D341Med (cell line): ENCODE measurements at places on chromosomes 2 and 18.

DNA sequence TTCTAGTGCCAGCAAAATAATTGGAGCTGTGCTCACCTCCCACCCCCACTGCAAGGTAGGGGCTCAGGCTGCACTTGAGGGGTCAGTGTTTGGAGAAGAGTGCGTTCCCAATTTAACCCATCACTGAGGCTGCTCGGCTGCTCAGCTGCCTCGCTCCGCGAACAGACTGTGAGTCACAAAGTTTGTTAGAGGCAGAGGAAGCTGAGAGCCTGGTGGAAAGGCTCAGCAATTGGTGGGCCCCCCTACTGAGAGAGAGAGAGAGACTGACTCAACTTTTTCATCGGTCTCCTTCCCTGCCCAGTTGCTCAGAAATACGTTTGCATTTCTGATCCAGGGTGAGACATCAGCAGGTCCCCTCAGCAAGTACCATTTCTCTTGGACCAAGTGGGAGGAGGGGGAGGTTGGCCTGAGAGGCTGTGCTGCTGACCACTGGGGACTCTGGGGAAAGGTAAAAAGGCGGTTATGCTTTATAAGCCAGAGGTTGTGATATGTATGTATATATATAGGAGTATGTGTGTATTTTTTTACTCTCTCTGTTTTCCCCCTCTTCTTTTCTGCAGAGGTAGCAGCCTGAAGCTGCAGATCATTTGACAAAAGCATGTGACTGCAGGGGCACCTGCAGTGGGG lies 1.5 kb downstream of the EFR3B start:
- no peak for DNase-seq

DNA sequence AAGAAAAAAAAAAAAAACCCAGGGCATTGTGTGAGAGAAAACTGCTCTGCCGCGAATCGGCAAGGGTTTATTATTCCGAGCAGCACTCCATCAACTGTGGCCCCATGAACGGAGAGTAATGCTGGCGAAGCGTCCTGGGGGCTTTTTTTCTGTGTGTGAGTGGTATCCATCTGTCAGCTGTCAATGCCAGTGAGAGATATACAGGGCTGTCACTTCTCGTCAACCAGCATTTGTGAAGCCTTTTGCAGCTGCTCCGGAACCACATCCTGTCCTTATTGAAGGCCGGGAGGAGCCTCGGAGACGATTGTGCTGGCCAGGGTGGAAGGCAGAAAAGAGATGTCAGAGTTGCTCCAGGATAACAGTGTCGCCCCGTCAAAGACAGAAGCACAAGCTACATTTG lies 356.9 kb upstream of the SMIM21 start:
- no peak for DNase-seq

GRCh38 chr18:37364237-37364636 lies 201.4 kb downstream of the CELF4 start:
- DNase-seq = no peak

DNA sequence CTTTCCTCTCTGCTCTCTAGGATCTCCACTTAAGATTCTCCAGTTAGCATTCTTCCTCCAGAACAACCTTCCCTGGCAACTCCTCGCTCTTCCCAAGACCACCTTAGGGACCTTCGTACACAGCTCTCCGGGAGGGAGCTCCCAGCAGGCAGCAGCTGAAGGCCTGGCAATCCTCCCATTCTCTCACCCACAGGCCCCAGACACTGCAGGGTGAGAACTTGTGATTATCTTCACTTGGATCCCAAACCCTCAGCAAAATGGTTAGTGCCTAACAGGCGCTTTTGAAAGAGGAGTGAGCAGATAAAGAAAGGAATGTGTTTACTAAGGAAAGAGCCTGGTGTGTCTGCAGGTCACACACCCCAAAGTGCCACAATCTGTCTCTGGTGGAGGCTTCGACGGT lies 83.8 kb upstream of the SNTG2 start:
- no peak for DNase-seq

GRCh38 chr2:148177559-148177958 lies 156.7 kb downstream of the MBD5 start:
- DNase-seq = no peak
